ENCODE measurements at places on chromosomes 16 and 17. TPM values are rescaled to one million over a fixed set of nuclear protein-coding genes. Genes with fewer than 3 reads are reported as not detected.

Gene TMEM114
- total RNA-seq, result not detected

- H3K4me3 ChIP-seq, result no peak overlapping the region
- H3K4me1 ChIP-seq, result peaks cover 8% of the 10 kb centered on the region
- H3K27ac ChIP-seq, result no peak overlapping the region
- peaks cover 20% of the 10 kb centered on the region for H3K27me3 ChIP-seq
- no peaks in the 10 kb centered on the region for H3K36me3 ChIP-seq
Observed at GRCh38 chr17:31480067-31480466, 88.6 kb downstream of the RAB11FIP4 start.

- DNase-seq, result no peak
- H3K4me1 ChIP-seq, result no peaks in the 10 kb centered on the region
- peaks cover 6% of the 10 kb centered on the region for H3K27me3 ChIP-seq
- no peak overlapping the region for H3K4me3 ChIP-seq
Observed at GRCh38 chr16:80457871-80458270, 82.9 kb upstream of the DYNLRB2 start.

- peaks cover 3% of the 10 kb centered on the region for H3K36me3 ChIP-seq
- peak within 1 kb of the TSS; percentile 99 for H3K4me3 ChIP-seq
- peaks cover 11% of the 10 kb centered on the region for H3K27me3 ChIP-seq
- peaks cover 40% of the 10 kb centered on the region for H3K4me1 ChIP-seq
Observed at GRCh38 chr17:7929158-7930023, at the start of gene KCNAB3. KCNAB3 (minus strand) TSS chr17:7929856; CDS start chr17:7929435, 421 bp downstream.

DNA sequence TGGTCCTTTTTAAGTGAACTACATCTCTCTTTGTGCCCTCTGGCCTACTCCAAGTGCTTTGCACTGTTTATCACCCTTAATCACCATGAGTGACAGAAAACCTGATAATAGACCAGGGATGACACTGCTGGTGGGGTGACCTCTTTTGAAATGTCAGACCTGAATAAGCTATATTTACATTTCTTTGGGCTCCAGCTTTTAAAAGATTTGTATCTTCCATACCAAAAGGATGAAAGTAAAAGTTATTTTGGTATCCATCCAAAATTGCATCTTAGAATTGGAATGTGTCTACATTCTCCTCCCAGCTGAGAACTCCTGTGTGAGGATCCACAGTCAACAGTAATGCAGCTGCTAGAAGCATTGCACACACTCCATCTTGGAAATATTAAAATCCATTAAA, 370.0 kb downstream of the CDH11 start:
- H3K27me3 ChIP-seq, result no peaks in the 10 kb centered on the region
- H3K36me3 ChIP-seq, result no peaks in the 10 kb centered on the region
- H3K4me1 ChIP-seq, result peaks cover 12% of the 10 kb centered on the region
- DNase-seq, result no peak
- no peak overlapping the region for H3K4me3 ChIP-seq

Data from neural crest cell (in vitro differentiated cells).